ENCODE measurements at places on chromosomes 11 and 22.

DNA sequence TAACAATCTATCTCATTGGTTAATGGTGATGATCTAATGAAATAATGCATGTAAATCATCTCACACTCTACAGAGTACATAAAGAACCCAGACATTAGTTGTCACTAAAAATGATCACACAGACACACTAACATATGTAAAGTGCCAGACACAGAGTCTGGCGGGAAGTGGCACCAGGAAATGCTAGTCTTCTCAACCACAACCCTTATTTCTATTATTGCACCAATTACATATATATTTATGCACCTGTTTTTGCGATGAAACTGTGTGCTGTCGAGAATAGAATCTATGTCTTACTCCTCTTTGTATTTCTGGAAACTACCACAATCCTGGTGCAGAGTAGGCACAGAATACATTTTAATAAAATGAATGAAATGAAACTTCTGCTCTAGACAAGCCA is 25.9 kb upstream of the POU2AF3 start:
- DNase-seq: no peak

GRCh38 chr11:15835788-15836411 is 520.4 kb downstream of the SOX6 start:
- DNase-seq: no peak

DNA sequence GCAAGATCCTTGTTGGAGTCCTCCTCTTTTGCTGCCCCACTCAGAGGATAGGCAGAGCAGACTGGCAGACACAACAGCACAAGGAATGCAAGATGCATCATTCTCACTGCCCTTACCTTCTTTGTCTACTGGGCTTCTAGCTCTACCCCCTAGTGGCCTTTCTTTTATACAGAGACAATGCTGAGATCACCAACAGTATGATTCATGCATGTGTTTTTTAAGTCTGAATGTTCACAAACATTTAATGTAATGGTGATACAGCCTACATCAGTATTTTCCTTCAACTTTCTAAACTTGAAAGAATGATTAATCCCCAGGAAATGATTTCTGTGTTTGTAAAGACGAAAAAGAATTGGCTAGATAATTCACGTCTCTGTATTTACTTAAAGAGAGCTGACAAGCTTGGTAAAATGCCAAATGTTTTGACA is at the start of gene MMP10:
MMP10 (minus strand) TSS at position 138 of the 428 bp plus-strand sequence; CDS start at position 101, 37 bp downstream.
- no peak for DNase-seq

GRCh38 chr22:40238425-40239344 is 61.0 kb downstream of the TNRC6B start:
- DNase-seq: no peak

DNA sequence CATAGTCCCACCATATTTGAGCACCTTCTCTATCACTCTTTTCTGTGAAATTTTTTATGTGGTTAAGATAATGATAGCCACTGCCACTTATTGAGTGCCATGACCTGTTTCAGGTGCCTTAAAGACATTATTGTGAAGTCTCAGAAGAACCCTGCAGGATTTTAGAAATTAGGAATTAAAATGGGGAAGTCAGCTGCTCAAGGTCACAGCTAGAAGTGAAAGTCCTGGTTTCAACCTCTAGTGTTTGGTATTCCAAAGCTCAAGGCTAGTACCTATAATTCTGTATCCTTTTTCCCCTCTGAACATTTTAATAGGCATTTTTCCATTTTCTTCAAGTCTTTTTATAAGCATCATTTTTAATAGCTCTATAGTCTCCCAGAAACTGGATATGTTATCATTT is 9.0 kb upstream of the RRM1 start:
- no peak for DNase-seq
